ENCODE measurements at places on chromosomes 3 and 15.

DNA sequence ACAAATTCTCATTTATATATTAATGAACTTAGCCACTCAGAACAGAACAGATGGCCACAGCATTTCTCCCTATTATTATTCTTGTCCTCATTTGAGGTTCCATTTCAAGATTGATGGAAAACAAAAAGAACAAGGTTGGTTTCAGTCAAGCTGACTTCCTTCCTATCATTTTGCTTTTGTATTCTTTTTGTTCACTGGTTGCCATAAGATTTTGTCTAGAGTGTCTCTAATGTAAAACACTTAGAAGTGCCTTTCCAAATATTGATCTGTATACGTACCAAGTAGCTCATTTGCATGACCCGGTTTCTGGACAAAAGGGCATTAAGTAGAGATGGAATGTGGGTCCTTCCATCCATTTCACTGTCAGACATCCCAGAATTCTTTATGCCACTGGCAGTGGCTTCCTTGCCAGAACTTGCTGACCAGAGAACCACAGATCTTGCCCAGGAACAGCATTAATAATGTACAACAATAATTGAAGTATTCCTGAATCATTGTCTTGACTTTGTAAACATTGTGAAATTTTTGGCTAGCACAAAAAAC, 63.8 kb downstream of the PEX5L start:
- no peak for DNase-seq

DNA sequence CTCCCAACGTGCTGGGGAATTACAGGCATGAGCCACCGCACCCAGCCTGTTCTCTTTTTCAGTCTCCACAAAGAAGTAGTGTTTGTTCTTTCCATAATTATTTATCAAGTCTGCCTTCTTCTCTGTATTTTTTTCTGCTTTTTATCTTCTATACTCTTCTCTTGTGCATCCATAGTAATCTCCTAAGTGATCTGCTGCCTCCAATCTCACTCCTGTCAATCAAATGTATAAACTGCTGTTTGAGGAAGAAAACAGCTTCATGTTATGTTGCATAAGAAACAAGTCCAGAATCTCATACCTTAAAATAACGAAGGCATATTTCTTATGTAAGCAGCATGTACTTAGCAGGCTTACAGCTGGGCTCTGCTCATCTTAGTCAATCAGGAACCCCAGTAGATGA, 801.6 kb upstream of the NR2F2 start:
- no peak for DNase-seq

DNA sequence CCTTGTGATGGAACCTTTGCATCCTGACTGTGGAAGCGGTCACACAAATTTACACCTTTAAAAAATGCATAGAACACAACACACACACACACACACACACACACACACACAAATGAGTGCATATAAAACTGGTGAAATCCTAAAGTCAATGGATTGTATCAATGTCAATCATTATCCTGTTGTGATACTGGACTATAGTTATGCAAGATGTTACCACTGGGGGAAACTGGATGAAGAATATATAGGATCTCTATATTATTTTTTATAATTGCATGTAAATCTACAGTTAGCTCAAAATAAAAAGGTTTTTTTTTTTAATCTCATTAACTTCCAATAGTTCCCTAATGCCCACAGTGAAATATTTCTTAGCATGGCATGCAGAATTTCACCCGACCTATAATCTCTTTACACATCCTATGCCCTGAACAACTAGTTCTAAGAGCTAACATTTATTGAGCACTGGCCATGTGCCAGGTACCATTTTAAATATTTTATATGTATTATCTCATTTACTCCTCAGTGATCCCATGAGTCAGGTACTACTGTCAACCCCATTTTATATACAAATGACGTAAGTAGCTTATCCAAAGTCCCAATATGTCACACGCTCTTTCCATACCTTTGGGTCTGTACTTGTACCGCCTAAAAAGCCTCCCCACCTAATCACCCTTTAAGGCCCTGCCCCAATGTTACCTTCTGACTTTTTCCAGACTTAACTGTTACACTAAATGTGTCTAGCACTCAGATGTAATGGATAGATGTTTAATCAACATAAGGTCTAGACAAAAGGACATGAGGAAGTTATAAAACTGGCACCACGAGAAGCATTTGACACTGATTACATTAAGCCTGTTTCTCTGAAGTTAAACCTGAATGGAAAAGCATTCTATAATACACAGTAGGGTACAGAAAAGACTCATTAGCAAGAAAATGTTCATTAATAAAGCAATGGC, 5.5 kb downstream of the ABCC5 start:
- no peak for DNase-seq

GRCh38 chr15:61974118-61974517, 86.1 kb downstream of the VPS13C start:
- no peak for DNase-seq

DNA sequence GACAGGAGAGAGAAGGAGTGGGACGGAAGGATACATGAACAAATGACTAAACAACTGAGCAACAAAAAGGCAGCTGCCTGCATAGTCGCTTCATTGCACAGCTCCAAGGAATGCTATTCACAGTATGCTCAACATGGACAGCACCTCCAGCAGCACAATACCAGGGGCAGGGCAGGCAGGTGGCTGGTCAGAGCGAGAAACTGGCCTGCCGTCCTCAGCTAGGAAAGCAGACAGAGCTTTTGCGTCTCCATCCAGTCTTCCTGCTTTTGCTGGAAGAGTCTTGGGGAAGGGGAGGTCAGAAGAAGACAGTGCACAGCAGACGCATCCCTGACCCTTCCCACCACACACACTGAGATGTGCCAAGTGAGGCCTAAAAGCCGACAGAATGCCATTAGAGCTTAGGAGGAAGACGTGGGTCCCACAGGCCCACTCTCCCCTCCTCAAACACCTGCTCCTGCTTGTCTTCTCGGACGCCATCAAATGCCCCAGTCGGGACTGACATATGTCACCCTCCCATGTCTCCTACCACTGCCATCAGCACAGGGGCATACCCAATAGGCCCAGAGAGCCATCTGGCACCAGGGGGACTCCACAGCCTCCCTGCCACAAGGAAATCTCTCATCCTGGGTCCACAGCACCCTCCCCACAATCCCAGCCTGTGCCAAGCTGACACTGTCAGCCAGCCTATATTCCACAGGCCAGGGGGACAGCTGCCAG, 3.9 kb downstream of the RAB6B start:
- no peak for DNase-seq

GRCh38 chr3:197309528-197310361, 11.3 kb upstream of the DLG1 start:
- DNase-seq = no peak

DNA sequence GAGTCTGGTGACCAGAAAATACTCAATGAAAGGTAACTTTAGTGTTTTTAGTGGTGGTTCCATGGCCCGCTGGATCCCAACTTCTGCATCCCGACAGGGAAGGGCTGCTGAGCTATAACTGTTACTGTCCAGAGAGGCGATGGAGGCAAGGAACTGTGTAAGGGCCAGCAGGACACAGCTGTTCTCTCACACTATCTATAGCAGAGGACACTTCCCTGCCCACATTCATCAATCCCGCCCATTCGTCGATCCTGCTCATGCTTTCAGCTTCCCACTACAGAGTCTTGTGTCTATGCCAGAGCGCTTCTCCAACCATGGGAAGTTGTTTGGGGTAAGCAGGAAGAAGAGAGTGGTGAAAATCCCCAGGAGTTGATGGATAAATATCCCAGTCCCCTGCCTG, 8.4 kb downstream of the COLQ start:
- DNase-seq = no peak

DNA sequence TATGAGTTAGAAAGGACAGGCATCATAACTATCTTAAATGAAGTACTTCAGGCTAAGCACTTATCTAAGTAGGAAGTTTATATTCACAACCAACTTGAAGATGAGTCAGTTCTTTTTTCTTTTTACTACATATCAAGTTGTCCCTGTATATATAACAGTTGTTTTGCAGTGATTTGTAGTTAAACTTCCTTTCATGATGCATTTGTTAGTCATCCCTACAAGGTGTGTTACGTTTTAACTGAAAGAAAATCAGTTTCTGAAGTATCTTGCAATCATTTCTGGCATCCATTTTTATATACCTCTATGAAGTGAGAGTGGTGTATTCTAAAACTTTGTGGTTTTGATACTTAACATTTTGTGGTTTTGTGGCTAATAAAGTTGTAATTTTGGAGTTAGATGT, 46.1 kb downstream of the ZFAND6 start:
- DNase-seq = no peak

GRCh38 chr3:13575459-13576061, 26.6 kb downstream of the FBLN2 start:
- DNase-seq = no peak

- DNase-seq = no peak
Measured at GRCh38 chr3:170258105-170258487, 35.9 kb downstream of the PRKCI start.

DNA sequence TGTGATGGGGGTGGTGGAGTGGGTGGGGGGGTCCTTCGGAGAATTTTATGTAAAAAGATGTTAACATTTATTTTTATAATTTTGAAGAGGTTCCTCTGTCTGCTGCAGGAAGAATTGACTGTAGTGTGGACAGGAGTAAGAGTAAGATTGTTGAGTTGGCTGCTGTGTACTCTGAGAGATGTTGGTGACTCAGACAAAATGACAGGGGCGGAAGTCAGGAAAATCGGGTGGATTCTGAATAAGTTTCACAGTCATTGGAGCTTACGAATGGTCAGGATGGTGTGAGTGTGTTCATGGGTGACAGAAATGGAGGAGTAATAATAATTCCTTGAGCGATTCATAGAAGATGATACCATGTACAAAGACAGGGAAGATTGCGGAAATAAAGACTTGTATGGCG, 420.0 kb downstream of the ROBO2 start:
- DNase-seq = no peak

DNA sequence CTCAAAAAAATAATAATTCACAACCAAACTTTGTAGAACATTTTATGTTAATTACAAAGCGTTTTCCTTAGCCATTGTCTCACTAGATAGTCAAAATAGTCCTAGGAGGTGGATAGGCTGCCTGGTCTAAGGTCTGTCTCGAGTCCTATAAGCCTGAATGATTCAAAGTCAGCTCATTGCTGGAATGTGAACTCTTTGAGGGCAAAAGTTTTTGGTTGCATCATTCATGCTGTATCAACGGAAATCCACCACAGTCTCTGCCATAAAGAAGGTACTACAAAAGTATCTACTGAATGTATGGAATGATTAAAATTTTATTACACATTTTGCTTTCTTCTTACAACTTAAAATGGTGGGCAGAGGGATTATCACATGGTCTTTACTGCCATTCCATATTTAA, 387.3 kb upstream of the RARB start:
- no peak for DNase-seq

Data from stimulated activated CD4-positive, alpha-beta T cell treated with anti-CD3 and anti-CD28 coated beads, Interleukin-1b, Interleukin-23, amount 100 ng/mL, for 1 hour (primary cell).